ENCODE measurements at places on chromosomes 16 and 17.

DNA sequence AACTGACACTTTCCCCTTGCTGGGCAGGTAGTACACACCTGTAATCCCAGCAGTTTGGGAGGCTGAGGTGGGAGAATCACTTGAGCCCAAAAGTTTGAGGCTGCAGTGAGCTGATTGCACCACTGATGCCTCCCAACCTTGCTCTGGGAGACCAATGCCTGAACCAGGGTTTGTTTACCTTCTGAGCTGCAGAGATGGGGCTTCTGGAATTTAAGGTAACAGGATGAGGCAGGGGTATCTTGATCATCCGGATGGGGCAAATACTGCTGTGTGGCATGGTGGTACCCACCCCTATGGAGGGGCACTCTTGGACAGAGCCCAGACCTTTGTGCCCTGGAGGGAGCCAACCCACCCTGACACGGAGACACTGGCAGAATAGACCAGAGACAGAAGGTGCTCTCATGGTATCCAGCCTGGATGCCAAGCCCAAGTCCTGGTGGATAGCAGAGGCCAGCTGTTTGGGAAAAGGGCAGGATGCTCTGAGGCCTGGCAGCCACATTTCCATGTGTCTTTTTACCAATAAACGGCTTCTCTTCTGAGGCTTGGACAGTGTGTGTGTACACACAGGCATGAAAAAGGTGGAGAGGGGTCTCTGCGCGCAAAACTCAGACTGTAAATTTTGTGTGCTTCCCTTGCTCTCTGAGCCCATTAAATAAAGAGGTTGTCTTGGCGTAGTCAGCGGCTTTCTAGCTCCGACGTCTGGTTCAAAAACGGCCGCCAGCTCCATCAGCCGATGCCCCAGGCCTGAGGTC, 4.4 kb downstream of the ZNF48 start:
- DNase-seq, result no peak

DNA sequence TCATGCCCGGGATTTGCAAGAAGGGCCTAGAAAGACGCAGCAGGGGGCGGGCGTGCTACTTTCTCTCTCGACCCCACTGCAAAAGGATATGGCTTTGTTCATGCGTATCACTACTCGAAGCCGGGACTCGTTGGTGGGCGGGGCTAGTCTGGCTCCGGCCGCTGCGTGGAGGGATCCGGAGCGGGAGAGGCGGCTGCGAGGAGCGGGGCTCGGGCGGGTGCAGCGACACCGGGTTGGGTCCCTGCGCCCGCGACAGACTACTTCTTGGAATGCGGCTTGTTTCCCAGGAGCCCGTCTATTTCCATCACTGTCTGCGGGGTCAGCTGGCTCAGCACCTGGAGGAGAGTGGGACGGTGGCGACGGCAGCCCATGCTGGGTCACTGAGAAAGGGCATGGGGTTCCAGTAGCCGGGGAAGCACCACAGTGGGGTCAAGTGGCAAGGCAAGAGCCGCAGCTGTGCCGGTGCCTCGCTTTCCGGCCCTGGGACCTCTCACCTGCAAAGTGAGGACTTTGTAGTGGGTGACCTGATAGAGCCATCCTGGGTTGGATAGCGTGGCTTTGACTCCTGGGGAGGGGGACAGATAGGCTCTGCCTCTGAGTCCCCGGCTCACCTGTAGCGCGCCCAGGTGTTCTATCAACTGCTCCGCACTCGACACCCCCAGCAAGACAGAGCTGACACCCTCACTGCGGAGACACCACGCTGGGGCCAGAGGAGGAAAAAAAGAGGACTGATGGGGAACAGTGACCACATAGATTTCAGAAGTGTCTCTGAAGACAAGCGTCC, 6.6 kb downstream of the KCNAB3 start:
- DNase-seq, result peak; percentile 87

GRCh38 chr16:5526826-5527225, 429.2 kb upstream of the EEF2KMT start:
- no peak for DNase-seq

- no peak for DNase-seq
Observed at GRCh38 chr16:12573300-12573699, 230.4 kb downstream of the CPPED1 start.

GRCh38 chr16:51445250-51445649, 294.2 kb upstream of the SALL1 start:
- DNase-seq, result no peak
